ENCODE measurements at places on chromosomes 12 and 14. TPM values are rescaled to one million over a fixed set of nuclear protein-coding genes. Genes with fewer than 3 reads are reported as not detected.

DNA sequence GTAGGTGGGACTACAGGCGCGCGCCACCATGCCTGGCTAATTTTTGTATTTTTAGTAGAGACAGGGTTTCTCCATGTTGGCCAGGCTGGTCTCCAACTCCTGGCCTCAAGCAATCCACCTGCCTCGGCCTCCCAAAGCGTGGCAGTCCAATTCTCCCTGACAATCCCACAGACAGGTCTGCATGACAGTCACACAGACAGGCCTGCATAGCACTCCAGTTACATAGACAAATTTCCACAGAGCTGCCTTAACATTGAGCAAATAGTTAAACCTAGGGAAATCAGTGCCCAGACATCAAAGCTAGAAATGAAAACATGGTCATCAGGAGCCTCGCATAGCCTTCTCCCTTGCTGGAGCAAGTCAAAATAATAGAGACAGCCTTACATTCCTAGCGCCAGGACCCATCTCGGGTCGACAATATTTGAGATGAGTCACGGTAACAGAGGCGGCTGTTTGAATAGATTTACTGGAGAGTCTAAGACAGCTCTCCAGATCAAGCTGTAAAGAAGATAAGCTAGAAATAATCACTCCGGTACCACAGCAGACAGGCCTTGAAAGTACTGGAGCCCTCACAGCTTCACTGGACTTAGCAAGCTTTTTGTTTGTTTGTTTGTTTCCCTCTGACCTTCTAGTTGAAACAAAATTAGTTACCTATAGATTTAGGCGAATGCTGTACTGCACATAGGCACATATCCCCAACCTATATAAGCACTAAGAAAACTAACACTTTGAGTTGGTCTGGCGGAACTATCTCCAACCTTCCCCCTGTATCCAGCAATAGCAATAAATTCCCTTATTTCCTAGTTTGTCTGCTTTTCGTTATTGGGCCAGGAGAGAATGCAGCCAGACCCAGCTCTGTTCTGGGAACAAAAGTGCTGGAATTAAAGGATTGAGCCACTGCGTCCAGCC lies 23.8 kb upstream of the PYROXD1 start:
- no peak overlapping the region for H3K4me3 ChIP-seq
- DNase-seq: no peak
- no peaks in the 10 kb centered on the region for H3K36me3 ChIP-seq
- peak overlapping the region; percentile 15 for H3K27ac ChIP-seq
- H3K27me3 ChIP-seq: no peaks in the 10 kb centered on the region
- peaks cover 13% of the 10 kb centered on the region for H3K4me1 ChIP-seq

DNA sequence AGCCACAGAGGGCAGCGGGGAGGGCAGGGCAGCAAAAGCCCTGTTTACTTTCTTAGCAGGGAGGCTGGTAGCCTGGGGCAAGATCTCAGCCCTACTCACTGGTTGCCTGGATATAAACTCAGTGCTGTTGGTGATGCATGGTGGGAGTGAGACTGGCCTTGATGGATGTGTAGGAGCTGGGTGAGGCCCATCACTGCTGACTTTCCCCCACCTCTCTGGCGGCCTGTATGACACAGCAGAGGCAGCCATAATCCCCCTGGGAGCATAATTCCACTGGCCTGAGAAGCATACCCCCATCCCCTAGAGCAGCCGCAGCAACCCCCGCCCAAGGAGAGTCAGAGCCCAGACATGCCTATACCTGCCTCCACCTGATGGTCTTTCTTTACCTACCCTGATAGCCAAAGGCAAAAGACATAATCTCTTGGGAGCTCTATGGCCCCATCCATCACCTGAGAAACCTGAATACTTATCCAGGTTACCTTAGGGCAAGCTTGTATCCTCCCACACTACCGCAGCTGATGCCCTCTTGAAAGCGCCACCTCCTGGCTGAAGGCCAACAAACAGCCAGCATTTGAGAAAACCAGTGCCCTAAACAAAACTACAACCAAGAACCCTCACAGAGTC lies 59.3 kb downstream of the DNAI7 start:
- no peak for DNase-seq
- H3K27ac ChIP-seq: no peak overlapping the region

The LRP1-AS gene
- not detected for total RNA-seq

The BCDIN3D gene
- total RNA-seq: 3.3 TPM

DNA sequence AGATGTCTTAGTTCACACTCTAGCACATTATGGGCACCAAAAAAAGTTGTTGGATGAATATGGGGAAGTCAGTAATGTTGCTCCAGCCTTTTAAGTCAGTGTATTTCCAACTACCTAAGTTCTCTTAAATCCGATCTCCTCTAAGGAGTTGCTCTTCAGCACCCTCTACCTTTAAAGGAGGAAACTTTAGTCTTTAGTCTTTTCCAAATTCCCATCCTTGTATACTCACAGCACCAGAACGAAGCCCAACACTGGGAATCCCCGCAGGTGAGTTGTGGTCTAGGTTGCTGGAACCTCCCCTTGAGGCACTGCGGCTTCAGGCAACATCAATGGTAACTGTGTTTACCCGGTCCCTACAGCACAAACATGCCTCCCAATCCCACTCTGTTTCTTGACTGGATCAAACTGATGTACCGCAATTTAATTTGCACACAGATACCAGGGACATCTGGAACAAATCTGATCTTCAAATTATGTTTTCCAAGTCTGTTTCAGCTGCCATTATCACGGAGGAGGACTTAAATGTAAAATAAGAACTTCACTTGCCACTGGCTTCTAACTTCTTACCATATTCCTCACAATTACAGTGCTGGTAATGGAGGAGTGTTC lies 179.0 kb downstream of the FOXN3 start:
- DNase-seq: no peak
- no peak overlapping the region for H3K27ac ChIP-seq
- H3K27me3 ChIP-seq: no peaks in the 10 kb centered on the region
- peaks cover 52% of the 10 kb centered on the region for H3K4me1 ChIP-seq

DNA sequence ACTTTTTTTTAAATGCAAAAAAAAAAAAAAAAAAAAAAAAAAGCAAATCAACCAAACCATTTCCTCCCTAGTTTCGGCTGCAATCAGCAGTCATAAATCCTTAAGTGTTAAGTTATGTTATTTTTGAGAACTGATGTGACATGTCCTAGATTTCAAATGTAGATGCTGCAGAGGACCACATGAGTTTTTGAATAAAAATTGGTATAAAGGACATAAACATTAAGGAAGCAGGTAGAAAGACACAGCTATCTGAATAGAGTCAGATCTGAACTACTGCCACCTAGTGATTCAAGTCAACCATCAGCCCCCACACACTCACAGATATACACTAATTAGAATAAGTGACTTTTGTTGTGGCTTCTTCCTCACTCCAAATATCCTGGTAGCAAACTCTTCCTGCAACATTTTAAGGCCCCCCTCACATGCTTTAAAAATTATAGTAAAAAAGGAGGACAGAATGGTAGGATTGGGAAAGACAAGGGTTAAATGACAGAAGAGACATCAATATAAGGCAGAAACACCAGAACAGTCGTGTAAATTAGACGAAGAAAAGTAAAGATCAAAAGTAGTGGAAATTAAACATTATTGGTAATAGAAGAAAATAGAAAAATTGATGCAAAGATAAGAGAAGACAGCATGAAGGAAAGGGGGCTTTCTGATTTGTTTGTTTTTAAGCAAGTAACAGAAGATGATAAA lies 394.5 kb upstream of the ATP2B1 start:
- no peak for DNase-seq
- H3K4me3 ChIP-seq: no peak overlapping the region

DNA sequence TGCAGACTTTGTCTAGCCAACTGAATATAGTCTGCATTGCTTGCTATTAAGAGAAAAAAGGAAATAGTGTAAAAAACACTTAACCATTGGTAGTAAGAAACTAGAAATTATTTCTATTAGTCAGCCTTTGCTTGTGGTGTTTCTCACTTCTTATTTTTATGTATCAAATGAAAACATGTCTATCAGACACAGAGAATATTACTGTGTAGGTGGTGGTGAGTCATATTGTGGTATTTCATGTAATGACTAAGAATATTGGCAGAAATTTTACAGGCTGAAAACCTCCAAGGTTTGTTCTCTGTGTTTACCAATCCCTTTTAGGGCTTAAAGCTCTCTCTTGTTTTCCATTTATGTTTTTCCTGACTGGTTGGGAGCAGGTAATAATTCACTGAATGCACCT lies 87.2 kb downstream of the DAAM1 start:
- DNase-seq: no peak
- H3K36me3 ChIP-seq: no peaks in the 10 kb centered on the region
- peaks cover 75% of the 10 kb centered on the region for H3K4me1 ChIP-seq

GRCh38 chr12:5792343-5792742 lies 152.7 kb downstream of the ANO2 start:
- H3K36me3 ChIP-seq: no peaks in the 10 kb centered on the region
- DNase-seq: no peak
- no peak overlapping the region for H3K27ac ChIP-seq

DNA sequence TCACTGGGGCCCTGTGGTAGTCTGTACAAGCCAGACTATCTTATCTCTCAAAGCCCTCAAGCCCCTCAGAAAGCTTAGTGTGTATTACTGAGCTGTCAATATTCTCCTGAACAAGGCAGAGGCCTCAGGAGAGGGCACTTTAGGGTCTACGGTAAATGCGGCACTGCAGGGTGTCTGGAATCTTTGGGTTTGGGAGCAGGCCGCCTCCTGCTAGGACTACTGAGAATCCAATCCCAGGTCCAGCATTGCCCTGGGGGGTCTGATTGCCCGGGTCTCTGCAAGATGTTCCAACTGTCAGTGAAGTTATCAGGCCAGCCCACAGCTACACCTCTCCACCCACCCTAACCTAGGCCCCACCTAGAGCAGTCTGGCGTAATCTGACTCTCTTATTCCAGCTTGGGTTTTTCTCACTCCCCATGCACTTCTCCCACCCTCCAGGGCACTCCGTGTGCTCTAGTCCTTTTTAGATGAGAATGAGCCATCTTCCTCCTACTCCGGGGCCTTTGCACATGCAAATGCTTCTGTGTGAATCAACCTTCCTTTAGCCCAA lies 4.3 kb upstream of the ZFP36L1 start:
- DNase-seq: no peak
- H3K4me1 ChIP-seq: peaks cover 68% of the 10 kb centered on the region
- no peaks in the 10 kb centered on the region for H3K27me3 ChIP-seq
- peak overlapping the region; percentile 99 for H3K27ac ChIP-seq
- peaks cover 14% of the 10 kb centered on the region for H3K36me3 ChIP-seq

DNA sequence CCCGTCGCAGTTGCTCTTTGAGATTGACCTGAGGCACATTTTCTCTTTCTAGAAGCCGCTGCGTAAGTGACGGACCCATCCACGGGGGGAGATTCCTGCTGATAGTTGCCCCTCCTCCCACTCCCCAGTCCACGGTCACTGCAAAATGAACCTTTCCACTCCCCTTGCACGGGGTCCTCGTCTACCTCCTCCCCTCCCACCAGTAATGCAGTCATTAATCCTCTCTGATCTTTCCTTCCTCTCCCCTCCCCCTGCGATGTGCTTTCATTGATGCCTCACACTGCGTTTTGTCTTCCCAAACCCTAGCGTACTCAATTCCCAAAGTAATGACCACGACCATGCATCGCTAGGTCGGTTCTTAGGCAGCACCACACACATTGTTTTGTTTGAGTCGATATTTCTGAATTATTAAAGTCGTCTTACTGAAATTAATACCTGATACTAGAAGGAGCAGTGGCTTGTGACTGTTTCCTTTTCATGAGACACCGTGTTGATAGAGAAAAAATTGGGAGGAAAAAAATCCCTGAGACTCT lies 857 bp downstream of the ETNK1 start:
- peaks cover 43% of the 10 kb centered on the region for H3K4me1 ChIP-seq
- DNase-seq: no peak
- no peaks in the 10 kb centered on the region for H3K36me3 ChIP-seq
- no peaks in the 10 kb centered on the region for H3K27me3 ChIP-seq

GRCh38 chr12:85575120-85576096 lies 260.8 kb downstream of the RASSF9 start:
- peaks cover 10% of the 10 kb centered on the region for H3K4me1 ChIP-seq
- no peak overlapping the region for H3K4me3 ChIP-seq
- H3K27ac ChIP-seq: no peak overlapping the region
- DNase-seq: no peak
- H3K27me3 ChIP-seq: peaks cover 8% of the 10 kb centered on the region

The LIN7A gene
- 0.92 TPM for total RNA-seq

DNA sequence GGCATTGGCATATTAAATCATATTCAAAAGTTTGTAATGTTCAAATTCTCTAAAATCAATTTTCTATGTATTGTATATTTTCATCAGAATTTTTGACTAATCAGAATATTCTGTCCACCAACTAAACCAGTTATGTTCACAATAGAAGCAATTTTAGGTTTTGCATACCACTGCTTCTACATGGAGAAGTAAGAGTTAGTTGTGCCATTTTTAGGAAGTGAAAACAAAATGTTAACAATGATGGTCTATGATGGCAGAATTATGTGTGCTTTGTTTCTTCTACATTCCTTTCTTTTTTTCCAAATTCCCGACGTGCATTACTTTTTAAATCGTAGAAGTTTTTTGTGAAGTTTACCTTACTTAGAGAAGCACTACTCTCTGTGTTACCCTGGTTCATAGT lies 29.5 kb downstream of the ABHD12B start:
- H3K4me1 ChIP-seq: no peaks in the 10 kb centered on the region
- peaks cover 33% of the 10 kb centered on the region for H3K36me3 ChIP-seq
- H3K27me3 ChIP-seq: no peaks in the 10 kb centered on the region
- DNase-seq: no peak

- DNase-seq: no peak
- peaks cover 1% of the 10 kb centered on the region for H3K36me3 ChIP-seq
- no peak overlapping the region for H3K27ac ChIP-seq
- peaks cover 5% of the 10 kb centered on the region for H3K4me1 ChIP-seq
- H3K27me3 ChIP-seq: peaks cover 21% of the 10 kb centered on the region
- no peak overlapping the region for H3K4me3 ChIP-seq
Measured at GRCh38 chr14:90105756-90106155, 44.0 kb downstream of the KCNK13 start.

The KRT74 gene
- not detected for total RNA-seq

DNA sequence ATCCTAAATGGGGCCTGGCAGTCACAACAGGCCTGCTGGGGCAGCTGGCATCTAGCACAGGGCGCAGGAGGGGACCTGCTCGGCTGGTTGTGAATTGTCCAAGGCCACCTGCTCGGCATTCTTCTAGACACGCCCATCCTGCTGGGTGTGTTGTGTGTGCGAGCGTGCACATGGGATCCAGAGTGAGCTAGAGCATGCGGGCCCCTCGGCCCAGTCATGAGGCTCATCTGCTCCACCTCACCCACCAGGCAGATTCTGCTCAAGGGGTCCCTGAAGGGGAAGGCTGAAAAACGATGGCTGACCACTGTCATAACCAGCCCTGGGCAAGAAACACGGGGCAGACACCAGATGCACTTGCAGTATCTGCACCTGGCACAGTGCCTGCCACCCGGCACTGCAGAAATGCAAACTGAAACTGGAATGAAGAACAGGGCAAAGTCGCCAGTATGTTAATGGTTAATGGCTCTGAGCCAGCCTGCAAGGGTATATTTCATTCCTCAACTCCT lies 31.8 kb downstream of the MAX start:
- peaks cover 17% of the 10 kb centered on the region for H3K4me1 ChIP-seq
- H3K27ac ChIP-seq: no peak overlapping the region
- H3K27me3 ChIP-seq: no peaks in the 10 kb centered on the region
- H3K36me3 ChIP-seq: peaks cover 19% of the 10 kb centered on the region
- DNase-seq: no peak
- H3K4me3 ChIP-seq: no peak overlapping the region

The ALDH1L2 gene
- 153 TPM for total RNA-seq

GRCh38 chr14:103206836-103207387 lies 83.7 kb downstream of the TNFAIP2 start:
- H3K27me3 ChIP-seq: no peaks in the 10 kb centered on the region
- peaks cover 29% of the 10 kb centered on the region for H3K4me1 ChIP-seq
- no peaks in the 10 kb centered on the region for H3K36me3 ChIP-seq
- peak overlapping the region; percentile 75 for H3K4me3 ChIP-seq

The WNT5B gene
- 74.4 TPM for total RNA-seq

The LRTM2 gene
- total RNA-seq: not detected

- H3K4me3 ChIP-seq: no peak overlapping the region
- no peak for DNase-seq
- H3K27me3 ChIP-seq: no peaks in the 10 kb centered on the region
- peaks cover 9% of the 10 kb centered on the region for H3K4me1 ChIP-seq
Measured at GRCh38 chr14:30928462-30928861, 54.1 kb downstream of the COCH start.

The ADCY4 gene
- total RNA-seq: 5.2 TPM
